Astrocyte (in vitro differentiated cells and primary cell): ENCODE measurements at places on chromosomes 6 and 20.

GRCh38 chr6:28542440-28543296 is 17.0 kb downstream of the GPX5 start:
- DNase-seq = peak; percentile 84

- no peak for DNase-seq
These were observed 29.9 kb upstream of the PRDM1 start for GRCh38 chr6:106056060-106056745.

DNA sequence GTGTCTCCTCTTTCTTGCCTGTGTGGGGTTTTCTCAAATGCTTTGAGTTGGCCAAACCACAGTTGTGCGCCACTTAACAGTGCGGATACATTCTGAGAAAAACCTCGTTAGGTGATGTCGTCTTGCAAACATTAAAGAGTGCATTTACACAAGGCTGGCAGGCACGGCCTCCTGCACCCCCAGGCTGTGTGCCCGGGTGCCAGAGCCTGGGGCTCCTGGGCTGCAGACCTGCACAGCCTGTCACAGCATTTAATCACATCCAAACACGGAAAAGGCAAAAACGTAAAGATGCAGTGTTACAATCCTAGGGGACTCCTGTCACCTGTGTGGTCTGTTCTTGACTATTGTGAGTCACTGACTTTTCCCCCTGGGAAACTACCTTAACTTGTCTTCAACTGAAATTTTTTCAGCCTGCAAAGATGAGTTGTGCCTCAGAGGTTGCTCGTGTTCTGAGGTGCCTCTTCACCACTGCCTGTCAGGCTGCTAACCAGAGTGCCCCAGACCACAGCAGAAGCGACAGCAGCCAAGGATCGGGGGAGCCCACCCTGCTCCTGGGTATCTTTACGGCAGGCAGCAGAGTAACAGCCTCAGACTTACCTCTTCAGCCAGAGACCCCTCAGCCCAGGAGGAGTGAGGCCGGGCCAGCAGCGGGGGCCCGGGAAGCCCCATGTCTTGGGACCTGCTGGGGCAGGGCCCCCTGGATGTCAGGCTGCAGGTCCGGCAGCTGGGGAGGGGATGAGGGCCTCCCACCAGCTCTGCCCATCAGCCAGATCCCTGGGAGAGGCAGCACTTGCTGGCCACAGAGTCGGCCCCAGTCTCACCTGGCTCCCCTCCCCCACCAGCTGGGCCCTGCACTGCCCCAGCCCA is 683 bp upstream of the C20orf204 start:
- DNase-seq = no peak

- no peak for DNase-seq
These were observed 69.2 kb upstream of the TBC1D7 start for GRCh38 chr6:13397359-13398068.

- no peak for DNase-seq
These were observed 3.4 kb downstream of the EGFL8 start for GRCh38 chr6:32167761-32168262.
